ENCODE measurements at places on chromosomes 2 and 18.

DNA sequence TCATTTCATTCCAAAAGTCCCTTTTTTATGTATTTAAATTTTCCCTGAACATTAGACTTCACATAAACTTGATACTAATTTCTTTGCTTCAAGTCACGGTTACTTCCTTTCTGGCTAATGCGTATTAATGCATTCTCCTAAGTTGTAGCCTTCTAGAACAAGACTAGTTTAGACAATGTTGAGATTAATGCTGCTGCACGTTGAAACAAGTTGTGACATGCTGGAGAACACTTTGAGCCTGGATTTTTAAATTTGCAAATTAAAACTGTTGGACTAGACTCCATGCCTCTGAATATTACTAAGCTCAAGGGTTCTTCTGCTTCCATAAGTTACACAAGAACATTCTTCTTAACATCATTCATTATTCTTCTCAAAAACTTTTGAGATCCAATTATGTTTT, 29.1 kb downstream of the ID2 start:
- no peak for DNase-seq

DNA sequence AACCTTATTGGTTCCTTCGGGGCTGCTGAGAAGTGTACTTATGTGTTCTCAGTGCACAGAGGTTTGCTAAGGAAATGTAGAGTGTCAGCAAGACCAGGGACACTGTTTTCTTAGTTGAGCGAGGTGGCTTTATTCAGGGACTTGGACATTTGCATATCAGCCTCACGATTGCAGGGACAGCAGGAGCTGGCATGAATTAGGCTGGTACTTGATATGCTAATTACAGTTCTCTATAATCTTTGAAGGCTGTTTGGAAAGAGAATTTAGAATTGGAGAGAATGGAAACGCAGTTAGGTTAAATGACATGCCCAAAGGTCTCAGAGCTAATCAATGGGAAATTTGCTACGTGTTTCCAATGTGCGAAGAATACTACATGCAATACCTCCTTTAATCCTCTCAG, 18.7 kb upstream of the MTCL1 start:
- DNase-seq = no peak

DNA sequence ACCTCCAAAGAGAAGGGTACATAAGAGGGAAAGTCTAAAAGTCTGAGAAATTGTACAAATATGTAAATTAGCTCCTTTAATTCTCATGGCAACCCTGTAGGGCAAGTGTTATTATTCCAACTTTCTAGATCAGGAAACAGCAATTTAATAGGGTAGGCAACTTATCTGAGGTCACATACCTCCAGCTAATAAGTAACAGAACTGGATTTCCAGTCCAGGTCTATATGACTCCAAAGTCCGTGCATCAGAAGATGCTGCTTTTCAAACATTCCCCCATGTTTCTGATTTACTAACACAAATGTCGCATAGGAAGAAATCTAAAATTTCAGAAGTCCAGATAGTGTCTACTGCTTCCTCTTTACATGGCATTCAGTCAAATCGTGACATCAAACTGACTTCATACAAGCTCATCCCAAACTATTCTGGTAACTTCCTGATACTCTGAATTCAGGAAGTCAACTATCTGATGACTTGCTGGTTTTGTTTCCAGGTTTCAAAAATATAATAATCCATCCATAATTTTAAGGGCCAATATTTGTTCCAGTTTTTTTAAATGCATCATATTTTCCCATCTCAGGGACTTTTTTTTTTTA, 419.3 kb upstream of the ACVR2A start:
- DNase-seq = no peak

- DNase-seq = no peak
Observed at GRCh38 chr18:77132369-77133050, at the start of gene MBP. MBP (minus strand) TSS chr18:77132783; CDS start chr18:77105261, 27,522 bp downstream.

GRCh38 chr18:64474255-64474654, 325.4 kb upstream of the LINC00305 start:
- DNase-seq = no peak

- no peak for DNase-seq
Observed at GRCh38 chr2:30273574-30273929, 42.2 kb downstream of the LBH start.

DNA sequence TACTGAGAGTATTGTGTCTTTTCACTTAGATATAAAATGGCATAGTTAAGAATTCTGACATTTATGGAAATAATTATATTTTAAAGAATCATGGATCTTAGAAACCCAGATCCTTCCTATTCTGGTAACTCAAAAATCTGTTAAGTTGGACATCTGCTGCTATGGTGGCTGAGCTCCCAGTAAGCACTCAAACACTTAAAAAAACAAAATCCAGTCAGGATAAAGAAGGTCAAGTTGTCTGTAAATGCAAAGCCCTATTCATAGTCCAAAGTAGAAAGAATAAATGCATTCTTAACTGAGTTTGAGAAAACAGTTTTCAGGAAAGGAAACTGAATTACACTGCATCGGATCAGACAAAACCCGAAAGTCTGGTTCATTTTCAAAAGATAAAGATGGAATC, 35.6 kb downstream of the EIF2AK3 start:
- DNase-seq = no peak

DNA sequence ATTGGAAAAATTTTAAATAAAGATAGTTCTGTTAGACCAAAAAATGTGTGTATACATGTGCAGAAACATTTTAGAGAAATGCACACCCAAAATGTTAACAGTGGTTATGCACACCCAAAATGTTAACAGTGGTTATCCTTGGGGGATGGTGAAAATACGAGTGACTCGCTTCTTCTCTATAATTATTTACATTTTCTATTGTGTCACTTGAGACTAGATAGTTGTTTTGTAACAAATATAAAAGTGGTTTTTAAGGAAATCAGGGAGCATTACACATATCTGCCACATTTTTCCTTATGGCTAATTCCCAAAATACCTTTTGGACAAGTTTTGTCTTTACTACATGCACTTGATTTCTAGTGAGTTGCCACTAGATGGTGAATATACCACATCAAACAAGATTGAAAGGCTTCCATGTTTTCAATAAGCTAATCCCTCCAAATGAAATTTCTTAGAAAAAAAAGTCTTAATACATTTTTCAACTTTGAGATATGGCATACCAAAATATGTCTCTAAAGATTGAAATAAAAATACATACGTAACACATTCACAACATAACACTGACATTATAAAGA, 9.0 kb upstream of the HIBCH start:
- no peak for DNase-seq

DNA sequence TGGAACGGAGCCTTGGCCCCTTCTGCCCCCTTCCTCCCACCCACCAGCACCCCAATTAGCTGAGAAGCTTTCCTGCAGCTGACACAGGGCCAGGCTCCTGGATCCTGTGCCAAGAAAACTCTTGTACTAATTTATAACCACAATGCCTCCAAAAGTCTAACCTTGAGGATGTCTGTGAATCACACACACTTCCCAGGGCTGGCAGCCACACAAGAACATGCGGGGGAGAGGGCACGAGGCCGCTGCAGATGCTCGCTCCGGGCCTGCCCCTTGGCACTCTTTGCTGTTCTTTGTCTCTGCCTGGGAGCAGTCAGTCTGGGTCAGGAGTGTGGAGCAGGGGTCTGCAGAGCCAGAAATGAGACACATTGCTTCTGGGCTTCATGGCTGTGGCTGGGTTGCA, 62.7 kb upstream of the KIF5C start:
- DNase-seq = no peak

DNA sequence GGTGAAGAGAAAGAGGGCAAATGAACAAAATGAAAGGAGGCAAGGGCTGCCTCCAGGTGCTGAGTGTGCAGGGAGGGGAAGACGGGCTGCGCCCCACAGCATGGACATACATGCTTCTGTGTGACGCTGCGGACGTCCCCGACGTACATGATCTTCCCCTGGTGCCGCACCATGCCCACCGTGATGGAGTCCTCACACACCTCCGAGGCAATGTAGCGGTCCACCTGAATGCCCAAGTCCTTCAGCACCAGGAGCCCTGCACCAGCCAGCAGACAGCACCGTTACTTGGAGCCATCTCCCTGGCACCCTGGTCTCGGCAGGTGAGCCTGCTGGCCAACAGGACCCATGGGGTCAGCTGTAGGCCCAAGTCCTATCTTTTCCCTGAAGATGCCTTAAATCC, 73.1 kb upstream of the POMC start:
- no peak for DNase-seq

DNA sequence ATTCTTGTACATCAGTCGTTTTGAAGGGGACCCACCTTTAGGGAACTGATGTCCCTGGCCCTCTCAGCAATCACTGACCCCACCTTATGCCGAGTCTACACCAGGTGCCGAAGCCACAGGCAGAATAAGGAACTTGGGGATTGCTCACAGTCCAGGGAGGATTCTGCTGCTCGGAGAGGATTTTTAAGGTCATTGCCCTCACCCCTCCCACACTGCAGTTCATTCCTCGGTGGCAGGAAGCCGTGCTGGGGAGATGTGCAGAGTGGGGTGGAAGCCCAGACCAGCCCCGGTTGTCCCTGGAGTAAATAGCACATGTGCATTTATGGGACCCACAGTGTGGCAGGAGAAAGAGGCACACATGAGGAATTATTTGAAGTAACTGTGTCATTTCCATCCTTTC, 50.4 kb downstream of the PLB1 start:
- no peak for DNase-seq

DNA sequence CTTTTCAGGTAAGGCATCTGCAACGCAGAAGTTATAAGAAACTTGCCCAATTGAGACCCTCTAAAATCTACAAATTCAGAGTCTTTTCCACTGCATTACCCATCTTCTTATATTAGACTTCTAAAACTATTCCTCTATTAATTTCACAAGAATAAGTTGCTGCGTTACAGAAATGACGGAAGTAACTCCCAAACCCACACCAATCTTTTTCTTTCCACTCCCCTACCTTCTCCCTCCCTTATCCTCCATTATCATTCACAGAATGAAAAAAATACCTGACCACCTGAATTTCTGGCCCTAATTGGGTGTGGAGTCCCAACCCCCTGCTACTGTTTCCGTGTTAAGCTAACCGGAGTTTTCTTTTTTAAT, 689 bp downstream of the RPRD1A start:
- DNase-seq = no peak

GRCh38 chr18:48640566-48641270, 101.9 kb downstream of the CTIF start:
- no peak for DNase-seq

DNA sequence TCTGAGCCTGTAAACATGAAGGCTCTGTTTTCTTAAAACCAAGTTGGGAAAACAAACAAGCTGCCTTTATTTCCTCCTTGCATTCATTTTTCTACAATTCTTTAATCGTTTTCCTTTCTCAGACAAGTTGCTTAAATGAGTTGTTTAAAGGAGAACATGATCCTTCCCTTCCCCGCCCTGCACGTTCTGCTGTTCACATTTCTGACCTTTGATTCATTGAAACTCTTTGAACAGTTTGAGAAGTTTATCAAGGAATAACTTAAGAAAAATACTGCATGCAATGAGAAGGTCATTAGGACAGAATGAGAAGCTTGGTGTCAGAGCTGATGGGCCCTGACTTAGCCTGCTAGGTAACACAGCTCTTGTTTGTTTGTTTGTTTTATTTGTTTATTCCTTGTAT, 181.6 kb downstream of the PARD3B start:
- DNase-seq = no peak

GRCh38 chr2:111108745-111109271, 11.9 kb upstream of the BCL2L11 start:
- no peak for DNase-seq

DNA sequence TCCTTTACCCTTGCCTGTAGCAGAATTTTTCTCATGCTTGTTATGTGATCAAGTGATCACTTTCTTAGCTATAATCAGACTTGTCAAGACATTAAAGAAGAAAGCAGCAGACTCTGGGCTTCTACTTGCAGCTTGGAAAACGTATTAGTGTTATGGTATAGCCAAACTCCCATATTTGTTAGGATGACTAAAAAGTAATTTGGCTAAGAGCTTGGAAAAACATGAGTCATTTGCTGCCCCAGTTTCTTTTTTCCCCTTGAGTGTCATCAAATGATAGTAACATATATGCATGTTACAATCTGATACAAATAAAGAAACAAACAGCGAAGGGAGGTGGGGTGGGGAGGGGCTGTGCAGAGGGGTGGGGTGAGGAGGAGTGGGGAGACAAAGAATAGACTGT, 155.5 kb downstream of the IKZF2 start:
- no peak for DNase-seq

- DNase-seq = no peak
Observed at GRCh38 chr2:136344339-136344738, 226.4 kb upstream of the CXCR4 start.

DNA sequence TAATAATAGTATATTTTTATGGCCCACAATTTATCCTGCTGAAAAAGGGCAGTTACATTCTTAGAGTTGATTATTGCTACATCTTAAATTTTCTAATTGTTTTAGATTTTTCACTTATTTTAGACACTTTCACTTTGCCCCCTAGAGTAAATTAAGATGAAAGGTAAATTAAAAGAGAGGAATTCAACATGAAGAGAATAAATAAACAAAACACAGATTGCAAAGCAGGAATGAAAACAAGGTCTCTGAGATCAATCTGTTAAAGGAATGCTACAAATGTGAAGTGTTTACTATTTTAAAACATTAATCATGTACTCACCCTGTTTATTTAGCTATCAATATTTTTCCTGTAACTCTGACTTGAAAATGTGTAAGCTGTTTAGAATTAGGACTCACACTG, 113.5 kb upstream of the ETAA1 start:
- no peak for DNase-seq

- no peak for DNase-seq
Observed at GRCh38 chr2:225192869-225193268, 150.6 kb upstream of the DOCK10 start.

DNA sequence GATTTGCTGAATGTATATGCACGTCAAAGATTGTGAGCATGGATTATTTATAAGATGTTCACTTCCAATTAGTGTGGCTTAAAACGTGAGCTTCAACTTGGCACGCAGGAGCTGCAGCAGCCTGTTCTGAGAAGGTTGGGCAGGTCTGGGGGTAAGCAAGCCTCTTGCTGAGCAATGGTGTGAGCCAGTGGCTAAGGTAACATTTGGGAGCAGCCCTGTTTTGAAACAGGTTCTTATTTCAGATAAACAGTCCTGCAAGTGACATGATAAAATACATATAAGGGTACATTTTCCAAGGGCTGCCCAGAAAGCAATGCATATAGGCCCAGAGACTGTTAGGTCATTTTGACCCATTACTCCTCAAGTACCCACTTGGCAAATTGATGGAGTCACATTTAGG, 415.3 kb downstream of the ZNF521 start:
- DNase-seq = no peak
